Foreskin fibroblast (primary cell): ENCODE measurements at places on chromosomes 3 and 15.
A peak's percentile ranks its signal among the peaks of the same experiment; 100 is the strongest.

GRCh38 chr15:40844696-40845030 is 815 bp downstream of the SPINT1 start:
- DNase-seq, result no peak

- no peak for DNase-seq
These were observed 46.1 kb downstream of the CACNA2D3 start for GRCh38 chr3:54168451-54168850.

GRCh38 chr3:194483850-194484249 is 3.0 kb downstream of the ATP13A3 start:
- DNase-seq, result no peak

DNA sequence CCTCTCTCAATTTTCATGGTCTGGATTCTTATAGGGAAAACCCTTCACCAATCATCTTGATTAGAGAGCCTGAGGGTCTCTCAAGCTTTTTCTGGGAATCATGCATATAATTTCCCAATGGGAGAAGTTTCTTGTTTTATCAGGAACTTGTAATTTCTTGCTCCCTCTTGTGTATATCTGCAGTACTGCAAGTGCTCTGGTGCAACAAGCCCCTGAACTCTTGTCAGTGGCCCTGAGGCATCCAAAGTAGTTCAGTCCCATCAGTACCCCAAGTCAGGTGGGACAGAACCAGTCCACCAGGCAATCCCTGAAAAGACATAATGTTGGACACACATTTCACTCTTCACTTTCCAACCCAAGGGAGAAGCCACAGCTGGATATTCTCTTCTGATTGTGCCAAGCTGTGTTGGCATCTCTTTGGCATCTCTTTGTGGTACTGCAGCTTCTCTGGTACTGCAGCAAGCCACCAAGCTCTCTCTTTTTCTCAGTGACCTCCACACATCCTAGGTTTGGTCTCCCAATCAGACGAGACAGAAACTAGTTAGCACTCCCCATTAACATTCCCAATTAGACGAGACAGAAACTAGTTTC is 214.5 kb downstream of the ZIC4 start:
- DNase-seq, result peak; percentile 48

- no peak for DNase-seq
These were observed 5.1 kb downstream of the FAM107A start for GRCh38 chr3:58572013-58572633.

DNA sequence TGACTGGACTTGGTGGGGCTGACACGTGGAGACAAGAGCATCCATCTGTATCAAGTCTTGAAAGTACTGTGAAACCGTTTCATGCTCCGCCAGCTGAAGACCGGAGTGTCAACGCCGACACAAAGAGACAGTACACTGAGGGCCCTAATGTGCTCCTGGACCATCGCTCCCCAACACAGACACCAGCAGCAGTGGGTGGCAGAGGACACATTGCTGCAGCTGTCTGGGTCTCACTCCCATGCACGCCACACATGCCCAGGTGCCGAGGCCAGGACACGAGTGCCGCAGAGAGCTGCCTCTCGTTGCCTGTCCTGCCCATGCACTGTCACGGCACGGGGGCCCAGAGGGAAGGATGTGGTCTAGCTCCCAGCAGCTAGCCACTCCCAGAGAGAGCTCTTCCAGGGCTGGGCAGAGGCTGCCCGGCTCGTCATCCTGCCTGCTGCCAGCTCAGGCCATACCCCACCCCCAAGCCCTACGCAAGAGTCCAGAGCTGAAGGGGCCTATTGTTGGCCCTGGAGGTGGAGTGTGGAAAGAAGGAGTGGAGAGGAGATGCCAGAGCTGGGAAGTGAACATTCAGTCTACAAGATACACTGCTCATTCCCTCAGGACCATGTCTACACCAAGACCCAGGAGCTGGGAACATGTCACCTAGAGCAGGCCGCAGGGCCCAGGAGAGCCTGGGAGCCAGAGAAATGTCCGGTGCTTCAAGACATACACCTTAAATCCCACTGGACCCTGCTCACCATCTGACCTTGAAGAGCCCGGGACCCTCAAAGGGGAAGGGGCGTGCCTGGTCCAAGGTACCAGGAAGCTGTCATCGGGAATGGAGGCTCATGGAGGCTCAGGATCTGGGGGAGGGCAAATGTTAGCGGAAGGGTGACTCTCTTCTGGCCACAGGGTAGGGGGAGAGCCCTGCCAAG is 7.7 kb downstream of the TNK2 start:
- peak; percentile 92 for DNase-seq

DNA sequence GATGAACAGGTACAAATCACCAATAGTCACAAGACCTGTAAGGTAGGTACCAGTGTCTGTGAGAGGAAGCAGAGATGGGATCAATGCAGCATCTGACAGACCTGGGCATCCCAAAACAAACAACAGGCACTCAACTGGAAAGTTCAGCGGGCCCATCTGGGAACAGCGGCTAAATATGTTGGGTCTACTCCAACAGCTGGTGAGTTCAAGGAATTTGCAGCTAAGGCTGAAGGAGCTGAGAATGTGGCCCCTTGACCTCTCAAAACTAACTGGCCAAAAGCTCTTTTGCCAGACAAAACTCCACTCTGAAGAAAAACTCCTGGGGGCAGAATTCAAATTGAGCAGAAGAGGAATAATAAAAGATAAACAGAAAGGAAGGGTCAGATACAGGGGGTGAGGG is 24.4 kb downstream of the AVEN start:
- peak; percentile 4 for DNase-seq

- no peak for DNase-seq
These were observed 806 bp downstream of the KLHL25 start for GRCh38 chr15:85793641-85794597.
